Caki2 (cell line): ENCODE measurements at places on chromosomes 1 and 21. TPM values are rescaled to one million over a fixed set of nuclear protein-coding genes. Genes with fewer than 3 reads are reported as not detected.

DNA sequence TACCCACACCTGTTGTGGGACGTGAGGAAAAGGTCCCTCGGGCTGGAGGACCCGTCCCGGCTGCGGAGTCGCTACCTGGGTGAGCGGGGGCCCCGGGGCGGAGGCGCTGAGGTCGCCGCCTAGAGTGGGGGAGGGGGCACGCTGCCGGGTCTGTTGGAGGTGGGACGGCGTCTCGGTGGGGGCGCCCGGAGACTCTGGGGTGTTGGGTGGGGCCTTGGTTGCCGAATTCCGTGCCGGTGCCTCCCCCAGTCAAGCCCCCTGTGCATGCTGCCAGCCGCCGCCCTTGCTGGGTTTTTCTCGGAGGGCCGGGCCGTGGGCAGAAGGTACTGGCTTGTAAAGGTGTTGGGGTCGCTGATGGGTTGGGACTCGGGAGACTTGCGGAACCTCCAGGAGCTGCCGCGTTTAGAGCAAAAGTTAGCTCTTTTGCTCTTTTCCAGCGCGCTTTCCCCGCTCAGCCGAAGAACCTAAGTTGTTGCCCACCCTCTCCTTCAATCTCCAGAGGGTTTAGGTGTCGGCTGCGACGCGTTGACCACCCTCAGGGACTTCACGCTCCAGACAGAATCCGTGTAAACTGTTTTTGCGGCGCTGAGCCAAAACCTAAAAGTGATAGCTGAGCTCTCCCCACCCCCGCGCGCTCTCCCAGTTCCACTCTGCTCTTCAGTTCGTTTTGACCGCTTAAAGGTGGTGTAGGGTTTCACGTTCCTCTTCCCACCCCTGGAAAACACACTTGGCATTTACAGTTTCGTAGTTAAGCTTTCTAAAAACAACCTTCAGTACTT is at the start of gene MPC2:
TSS of gene MPC2 (minus strand) at position 143 of the 779 bp plus-strand sequence. CDS start 1,231 bp downstream, outside the sequence.
- DNase-seq, result peak; percentile 61

DNA sequence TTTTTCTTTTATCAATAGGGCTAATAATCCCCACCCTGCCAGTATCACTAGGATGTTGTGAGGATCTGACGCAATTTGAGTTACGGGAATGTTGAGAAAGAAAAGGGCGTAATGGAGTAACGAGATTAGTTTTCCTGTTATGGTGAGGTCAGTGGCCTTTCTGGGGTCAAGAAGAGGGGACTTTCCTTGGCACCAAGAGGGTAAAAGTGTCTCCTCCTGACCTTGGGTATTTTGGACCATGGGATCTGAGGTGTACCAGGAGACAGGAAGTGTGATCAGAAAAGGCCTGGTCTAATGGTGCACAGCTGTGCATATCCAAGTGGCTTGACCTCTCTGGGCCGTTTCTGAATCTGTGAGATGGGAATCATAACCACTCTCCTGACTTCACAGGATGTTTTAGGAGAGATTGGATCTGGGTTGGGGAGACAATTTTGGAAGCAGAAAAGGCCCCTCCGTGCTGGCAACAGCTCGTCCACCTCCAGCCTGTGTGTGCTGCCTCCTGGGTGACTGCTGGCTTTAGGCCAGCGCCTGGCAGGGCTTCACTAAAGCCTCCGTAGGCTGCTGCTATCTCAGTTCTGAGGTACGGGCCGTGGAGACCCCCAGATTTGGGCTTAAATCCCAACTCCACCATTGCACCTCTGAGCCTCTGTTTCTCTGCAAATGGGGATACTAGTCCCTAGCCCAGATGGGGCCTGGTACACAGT is 37.1 kb downstream of the ALPL start:
- DNase-seq, result no peak

DNA sequence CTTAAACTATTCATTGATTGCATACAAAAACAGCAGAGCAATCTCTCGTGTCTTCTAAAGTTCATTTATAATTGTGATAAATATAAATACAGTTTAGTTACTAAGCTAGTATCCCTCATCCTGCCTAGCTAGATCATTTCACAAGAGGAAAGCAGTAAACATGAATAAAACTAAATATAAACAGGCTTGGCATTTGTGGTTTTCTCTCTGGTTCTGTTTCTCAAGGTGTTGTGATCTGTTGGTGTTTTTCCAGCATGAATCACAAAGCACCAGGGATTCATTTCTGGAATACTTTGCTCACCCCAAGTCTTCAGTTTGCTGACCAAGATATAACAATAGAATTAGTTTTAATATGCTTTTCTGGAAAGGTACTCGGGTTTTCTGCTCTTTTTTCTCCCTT is 32.7 kb upstream of the GLIS1 start:
- DNase-seq, result no peak

Gene PRKAA2
- total RNA-seq, result 3.9 and 4.9 TPM in 2 replicates

Gene CACHD1
- total RNA-seq, result 1.4 and 3.1 TPM in 2 replicates

DNA sequence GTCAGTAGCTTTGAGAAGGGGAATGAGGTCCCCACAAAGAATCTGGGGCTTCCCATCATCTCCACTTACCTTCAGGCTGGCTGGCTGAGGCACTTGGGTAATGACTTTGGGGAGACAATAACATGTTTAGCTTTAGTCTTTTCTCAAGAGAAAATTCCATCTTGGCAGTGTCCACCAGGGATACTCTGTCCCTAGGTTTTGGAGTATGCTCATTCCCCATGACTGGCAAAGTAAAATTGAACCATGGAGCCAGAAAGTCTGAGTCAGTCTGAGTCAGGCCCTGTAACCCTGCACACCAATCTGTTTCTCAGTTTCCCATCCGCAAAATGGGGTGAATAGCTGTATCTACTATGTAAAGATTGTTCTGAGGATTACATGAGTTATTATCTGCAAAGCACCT is 28.2 kb downstream of the RUNX1 start:
- DNase-seq, result no peak

Gene IVL
- total RNA-seq, result not detected in 2 replicates

Gene EDN2
- 6.1 and 8.9 TPM in 2 replicates for total RNA-seq

GRCh38 chr1:151362308-151363155 is 10.0 kb downstream of the SELENBP1 start:
- no peak for DNase-seq

DNA sequence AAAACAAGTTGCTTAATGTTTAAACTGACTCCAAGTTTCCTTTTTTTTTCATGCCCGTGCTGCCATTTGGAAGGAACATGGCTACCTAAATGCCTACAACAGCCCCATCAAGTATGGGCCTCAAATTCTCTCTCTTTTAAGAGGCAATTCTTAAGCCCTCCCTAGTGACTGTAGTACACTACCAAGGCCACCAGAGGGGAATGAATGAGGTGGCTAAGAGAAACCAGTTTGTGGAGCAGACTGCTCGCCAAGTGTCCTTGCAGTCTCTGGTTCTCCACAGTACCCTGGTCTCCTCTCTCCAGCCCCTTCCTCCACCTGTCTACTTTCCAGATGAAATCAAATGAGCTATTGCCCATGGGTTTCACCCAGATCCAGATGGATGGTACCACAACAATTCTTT is 1809.6 kb downstream of the BRINP3 start:
- no peak for DNase-seq

Gene HCN3
- total RNA-seq, result 0.06 and 0.84 TPM in 2 replicates

Gene ZNF697
- total RNA-seq, result 1.6 TPM in 1 of 2 replicates, not detected in the other

GRCh38 chr1:175127565-175127964 is 59.9 kb downstream of the TNN start:
- no peak for DNase-seq

Gene TTC22
- total RNA-seq, result not detected in 2 replicates

Gene C8B
- total RNA-seq, result not detected in 2 replicates

Gene TCP10L
- total RNA-seq, result 2.9 TPM in 1 of 2 replicates, not detected in the other
